ENCODE measurements at places on chromosomes 1 and 21. TPM values are rescaled to one million over a fixed set of nuclear protein-coding genes. Genes with fewer than 3 reads are reported as not detected.

LEFTY1 gene
- not detected for total RNA-seq

GRCh38 chr1:3671371-3672180, 19.3 kb downstream of the TP73 start:
- H3K4me3 ChIP-seq: no peak overlapping the region
- H3K4me1 ChIP-seq: no peaks in the 10 kb centered on the region
- DNase-seq: no peak
- H3K36me3 ChIP-seq: no peaks in the 10 kb centered on the region

- no peaks in the 10 kb centered on the region for H3K27me3 ChIP-seq
- H3K36me3 ChIP-seq: peaks cover 2% of the 10 kb centered on the region
- no peaks in the 10 kb centered on the region for H3K4me1 ChIP-seq
- no peak overlapping the region for H3K4me3 ChIP-seq
These were observed 62.3 kb downstream of the LYPLAL1 start for GRCh38 chr1:219235903-219236481.

DNA sequence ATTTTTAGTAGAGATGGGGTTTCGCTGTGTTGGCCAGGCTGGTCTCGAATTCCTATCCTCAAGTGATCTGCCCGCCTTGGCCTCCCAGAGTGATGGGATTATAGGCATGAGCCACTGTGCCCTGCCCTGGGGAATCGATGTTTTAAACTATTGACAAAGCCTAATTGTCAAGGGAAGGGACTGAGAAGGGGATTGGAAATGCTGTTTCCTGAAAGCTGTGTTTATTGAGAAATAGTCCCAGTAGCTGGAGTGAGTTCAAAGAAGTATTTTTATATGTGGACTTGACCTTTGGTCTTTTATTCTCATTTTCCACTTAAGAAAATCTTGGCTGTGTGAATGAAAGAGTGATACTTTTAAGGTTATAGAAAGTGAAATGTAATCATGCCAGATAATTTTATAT, 47.5 kb downstream of the KIF1B start:
- no peak for DNase-seq
- H3K36me3 ChIP-seq: peaks cover 6% of the 10 kb centered on the region
- H3K4me1 ChIP-seq: no peaks in the 10 kb centered on the region
- no peak overlapping the region for H3K27ac ChIP-seq

CLCA4 gene
- not detected for total RNA-seq

- no peak for DNase-seq
- H3K4me3 ChIP-seq: no peak overlapping the region
- no peak overlapping the region for H3K27ac ChIP-seq
- H3K4me1 ChIP-seq: no peaks in the 10 kb centered on the region
- H3K36me3 ChIP-seq: no peaks in the 10 kb centered on the region
These were observed 36.7 kb upstream of the RASAL2 start for GRCh38 chr1:178057141-178057765.

DNA sequence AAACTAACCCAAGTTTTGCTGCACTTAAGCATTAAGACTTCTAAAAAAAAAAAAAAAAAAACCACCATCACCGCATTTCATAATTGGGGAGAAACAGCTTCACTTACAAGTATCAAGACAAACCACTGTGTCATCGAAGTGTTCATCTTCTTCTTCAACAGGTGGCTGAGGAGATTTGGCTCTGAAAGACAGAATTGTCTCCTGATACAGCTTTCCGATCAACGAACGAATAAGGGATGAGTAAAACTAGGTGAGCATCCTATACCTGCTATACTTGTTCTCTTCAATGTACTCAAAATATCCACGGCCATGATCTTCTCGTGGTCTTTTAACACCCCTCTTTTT, 2.0 kb downstream of the HNRNPU start:
- H3K4me1 ChIP-seq: peaks cover 49% of the 10 kb centered on the region
- peaks cover 55% of the 10 kb centered on the region for H3K36me3 ChIP-seq
- H3K27me3 ChIP-seq: no peaks in the 10 kb centered on the region
- H3K4me3 ChIP-seq: peak overlapping the region; percentile 90
- H3K27ac ChIP-seq: peak overlapping the region; percentile 96
- DNase-seq: no peak

- no peak overlapping the region for H3K4me3 ChIP-seq
- H3K27me3 ChIP-seq: peaks cover 7% of the 10 kb centered on the region
- H3K4me1 ChIP-seq: no peaks in the 10 kb centered on the region
These were observed 68.9 kb downstream of the HUNK start for GRCh38 chr21:31941694-31942093.

GRCh38 chr1:115233598-115233997, 104.5 kb downstream of the NGF start:
- no peak for DNase-seq
- H3K27me3 ChIP-seq: no peaks in the 10 kb centered on the region
- H3K36me3 ChIP-seq: no peaks in the 10 kb centered on the region
- no peak overlapping the region for H3K4me3 ChIP-seq
- H3K27ac ChIP-seq: no peak overlapping the region

TIE1 gene
- not detected for total RNA-seq

DNA sequence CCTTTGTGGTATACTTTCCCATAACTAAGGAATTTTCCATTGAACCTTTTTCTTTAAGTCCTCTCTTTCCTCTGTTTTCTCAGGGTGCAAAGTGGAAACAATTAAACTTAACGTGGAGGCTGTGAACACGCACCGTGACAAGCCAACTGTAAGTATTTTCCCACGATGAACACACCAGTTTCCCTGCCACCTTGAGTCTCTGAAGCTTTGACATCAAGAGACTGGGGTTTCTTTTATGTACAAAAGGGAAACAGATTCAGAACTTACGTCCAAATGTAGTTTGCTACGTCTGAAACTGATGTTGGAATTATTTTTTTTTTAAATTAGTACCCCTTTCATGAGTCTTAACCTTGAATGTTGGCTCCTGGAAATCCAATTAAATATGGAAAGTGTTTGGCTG, 17.2 kb upstream of the C4BPB start:
- no peaks in the 10 kb centered on the region for H3K27me3 ChIP-seq
- peaks cover 2% of the 10 kb centered on the region for H3K36me3 ChIP-seq
- no peak for DNase-seq
- H3K4me3 ChIP-seq: no peak overlapping the region

DNA sequence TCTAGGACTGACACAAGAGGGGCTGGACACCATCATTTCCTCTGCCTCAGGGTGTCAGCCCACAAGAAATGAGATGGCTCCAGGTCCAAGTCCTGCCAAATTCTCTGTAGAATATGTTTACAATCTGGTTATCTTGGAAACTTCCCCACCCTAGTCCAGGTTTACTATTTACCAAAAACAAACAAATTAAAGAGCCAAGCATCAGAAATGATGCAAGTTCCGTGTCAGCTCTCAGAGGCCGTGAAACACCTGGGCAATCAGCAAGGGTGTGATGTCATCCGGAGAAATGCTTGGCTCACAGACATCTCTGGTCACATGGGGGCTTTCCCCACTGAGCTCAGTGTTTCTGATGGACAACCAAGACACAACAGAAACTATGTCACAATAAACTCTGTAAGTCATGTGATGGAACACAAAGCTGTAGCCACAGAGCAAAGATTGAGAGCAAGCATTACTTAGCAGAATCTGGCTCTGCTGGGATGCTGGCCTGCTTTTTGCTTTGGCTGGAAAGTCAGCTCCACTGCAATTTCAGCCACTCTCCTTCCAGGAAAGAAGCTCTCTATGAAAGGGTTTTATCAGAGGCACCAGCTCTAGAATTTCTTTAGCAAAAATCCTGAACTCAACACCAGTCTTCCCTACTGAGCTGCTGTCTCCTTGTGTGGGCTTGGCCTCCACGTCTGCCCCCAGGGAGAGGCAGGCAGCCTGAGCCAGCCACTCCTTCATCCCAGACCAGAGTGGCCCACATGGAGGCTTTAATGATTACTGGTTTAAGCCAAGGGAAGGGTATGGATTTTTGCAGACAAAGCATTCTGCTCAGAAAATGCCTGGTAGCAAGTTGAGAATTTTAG, 55.9 kb downstream of the NENF start:
- H3K4me1 ChIP-seq: no peaks in the 10 kb centered on the region
- H3K36me3 ChIP-seq: no peaks in the 10 kb centered on the region
- DNase-seq: peak; percentile 52
- no peaks in the 10 kb centered on the region for H3K27me3 ChIP-seq
- no peak overlapping the region for H3K27ac ChIP-seq
- no peak overlapping the region for H3K4me3 ChIP-seq

CASQ2 gene
- total RNA-seq: not detected

GRCh38 chr1:19621274-19621950, 22.7 kb upstream of the NBL1 start:
- H3K4me3 ChIP-seq: no peak overlapping the region
- H3K4me1 ChIP-seq: peaks cover 16% of the 10 kb centered on the region
- H3K27ac ChIP-seq: no peak overlapping the region
- DNase-seq: no peak

DNA sequence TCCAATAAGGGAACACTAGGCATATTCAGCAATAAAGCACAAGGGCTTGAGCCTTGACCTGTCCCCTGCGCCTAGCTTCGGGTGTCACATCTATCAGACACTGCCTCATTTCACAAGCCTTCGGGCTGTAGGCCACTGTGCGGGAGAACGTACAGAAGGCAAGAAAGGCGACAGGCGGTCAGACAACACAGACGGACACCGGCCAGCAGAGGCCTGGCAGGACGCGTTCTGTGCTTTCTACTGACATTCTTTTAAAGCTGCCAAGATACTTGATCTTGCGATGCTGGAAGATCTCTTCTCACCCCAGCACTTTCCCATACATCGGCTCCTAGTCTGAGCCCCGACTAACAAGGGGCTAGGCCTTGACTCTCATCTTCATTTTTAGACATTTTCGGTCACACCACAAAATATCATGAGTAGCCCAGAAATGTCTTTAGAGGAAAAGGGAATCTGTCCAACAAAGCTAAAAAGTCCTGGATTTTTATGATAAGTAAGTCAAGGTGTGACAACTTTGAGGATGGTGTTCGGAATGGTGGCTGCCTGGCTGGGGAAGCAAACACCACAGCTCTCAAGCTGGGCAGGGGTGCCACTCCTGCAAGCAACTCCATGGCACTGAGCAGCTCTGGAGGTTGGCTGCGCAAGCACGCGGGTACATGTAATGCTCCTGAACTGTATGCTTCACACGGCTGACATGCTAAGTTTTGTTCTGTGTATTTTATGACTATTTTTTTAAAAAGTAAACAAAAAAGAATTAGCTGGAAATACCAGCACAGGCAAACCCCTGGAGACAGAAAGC, 18.7 kb downstream of the RIPK4 start:
- H3K4me3 ChIP-seq: no peak overlapping the region
- no peaks in the 10 kb centered on the region for H3K27me3 ChIP-seq
- H3K27ac ChIP-seq: no peak overlapping the region
- no peak for DNase-seq
- no peaks in the 10 kb centered on the region for H3K36me3 ChIP-seq
- H3K4me1 ChIP-seq: no peaks in the 10 kb centered on the region

SPATA21 gene
- not detected for total RNA-seq

MROH7 gene
- total RNA-seq: 0.10 TPM

GRCh38 chr1:29703596-29704370, 467.5 kb downstream of the PTPRU start:
- H3K36me3 ChIP-seq: no peaks in the 10 kb centered on the region
- H3K27me3 ChIP-seq: peaks cover 50% of the 10 kb centered on the region
- no peak overlapping the region for H3K4me3 ChIP-seq
- H3K4me1 ChIP-seq: peaks cover 8% of the 10 kb centered on the region
- H3K27ac ChIP-seq: no peak overlapping the region

DNA sequence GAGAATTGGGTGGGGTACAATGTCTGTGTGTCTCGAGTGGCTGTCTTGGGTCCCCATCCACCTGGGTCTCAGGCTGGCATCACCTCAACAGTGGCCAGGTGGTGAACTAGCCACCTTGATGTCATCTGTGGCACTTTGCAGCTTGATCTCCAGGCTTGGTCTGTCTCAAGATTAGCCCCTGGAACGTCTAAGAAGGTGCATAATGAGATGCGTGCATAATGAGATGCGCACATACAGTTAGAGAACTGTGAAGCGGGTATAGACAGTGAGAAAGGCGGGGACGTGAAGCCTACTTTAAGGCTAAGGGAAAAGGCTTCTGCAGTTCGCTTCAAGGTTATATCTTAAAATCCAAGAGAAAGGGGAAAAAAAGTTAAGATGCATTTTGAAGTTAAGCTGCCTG, 98.7 kb downstream of the WDR4 start:
- DNase-seq: no peak
- H3K36me3 ChIP-seq: no peaks in the 10 kb centered on the region
- H3K27ac ChIP-seq: no peak overlapping the region
- H3K4me3 ChIP-seq: no peak overlapping the region
- H3K27me3 ChIP-seq: peaks cover 3% of the 10 kb centered on the region

CCDC181 gene
- not detected for total RNA-seq

DNA sequence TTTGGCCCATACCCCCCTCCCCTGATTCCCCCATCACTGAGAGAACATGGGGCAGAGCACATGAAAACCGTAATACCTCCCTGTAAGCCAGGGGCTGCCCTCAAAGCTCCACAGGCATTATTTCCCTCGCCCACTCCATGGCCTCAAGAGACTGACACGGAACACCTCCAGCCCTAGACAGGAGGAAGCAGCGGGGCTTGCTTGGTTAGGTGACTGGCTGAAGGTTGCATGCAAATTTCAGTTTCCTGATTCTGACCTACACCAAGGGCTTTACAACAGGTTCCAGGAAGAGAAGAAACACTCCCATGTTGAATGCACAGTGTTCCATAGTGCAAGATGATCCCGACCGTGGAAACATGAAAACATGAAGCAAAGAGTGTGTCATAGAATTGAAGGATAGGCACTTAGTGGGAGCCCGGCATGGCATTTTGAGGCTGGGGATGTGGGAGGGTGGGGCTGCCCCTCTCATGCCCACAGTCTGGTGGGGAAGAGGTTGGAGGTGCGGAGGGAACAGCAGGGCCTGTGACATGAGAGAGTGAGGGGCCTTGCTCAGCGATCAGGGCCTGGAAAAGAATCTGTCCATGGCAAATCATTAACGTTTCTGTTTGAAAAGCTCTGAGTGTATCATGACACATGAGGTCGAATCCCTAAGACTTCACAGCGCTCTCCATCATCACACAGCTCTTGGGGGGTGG, 33.5 kb downstream of the GPR137B start:
- no peaks in the 10 kb centered on the region for H3K27me3 ChIP-seq
- DNase-seq: no peak
- H3K4me1 ChIP-seq: no peaks in the 10 kb centered on the region
- no peak overlapping the region for H3K4me3 ChIP-seq
- H3K27ac ChIP-seq: no peak overlapping the region
